Activated B cell treated with CpG ODN at 0.5 μM for 24 hours (primary cell): ENCODE measurements at places on chromosomes 13 and 19. TPM values are rescaled to one million over a fixed set of nuclear protein-coding genes. Genes with fewer than 3 reads are reported as not detected.

Gene LTBP4
- 57.2 and 75.1 TPM in 2 replicates for total RNA-seq

Gene TJP3
- 0.86 and 1.7 TPM in 2 replicates for total RNA-seq

Gene TLE6
- 0.42 and 0.93 TPM in 2 replicates for total RNA-seq

Gene ZNF880
- 28.0 and 29.5 TPM in 2 replicates for total RNA-seq

Gene SH2D3A
- total RNA-seq = 18.7 and 22.6 TPM in 2 replicates

Gene GPR12
- not detected in 2 replicates for total RNA-seq

Gene AKT1S1
- 21.3 and 28.7 TPM in 2 replicates for total RNA-seq

Gene CLEC17A
- total RNA-seq = 111 and 123 TPM in 2 replicates

Gene FCGBP
- 5.8 and 6.1 TPM in 2 replicates for total RNA-seq

Gene FXYD3
- total RNA-seq = not detected in 2 replicates

Gene ZNF714
- total RNA-seq = 11.1 and 12.5 TPM in 2 replicates

DNA sequence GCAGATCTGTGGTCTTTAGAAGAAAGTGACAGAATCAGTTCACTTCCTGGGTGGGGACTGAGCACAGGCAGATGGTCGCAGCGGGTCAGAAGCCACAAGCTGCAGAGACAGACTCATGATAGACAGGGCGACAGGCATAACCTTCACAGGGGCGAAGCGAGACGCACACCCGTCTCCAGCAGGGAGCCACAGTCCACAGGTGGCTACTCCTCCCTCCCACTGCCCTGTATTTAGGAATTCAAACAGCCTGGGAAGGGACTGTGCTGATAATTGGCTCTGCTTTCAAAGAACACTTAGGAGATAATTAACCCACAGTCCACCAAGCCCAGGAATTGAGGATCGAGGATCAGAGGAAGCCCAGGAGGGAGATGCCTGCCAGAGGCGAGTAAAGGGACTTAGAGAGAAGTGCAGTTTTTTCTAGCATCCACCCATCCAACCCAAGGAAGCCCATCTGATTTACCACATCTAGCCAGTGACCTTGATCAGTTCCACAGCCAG is 23.2 kb downstream of the RFX2 start:
- DNase-seq = no peak
- no peaks in the 10 kb centered on the region for H3K36me3 ChIP-seq
- no peaks in the 10 kb centered on the region for H3K27me3 ChIP-seq
- H3K4me1 ChIP-seq = peaks cover 32% of the 10 kb centered on the region
- H3K4me3 ChIP-seq = peak overlapping the region; percentile 73

- no peaks in the 10 kb centered on the region for H3K36me3 ChIP-seq
- H3K4me1 ChIP-seq = no peaks in the 10 kb centered on the region
- no peak overlapping the region for H3K4me3 ChIP-seq
- peaks cover 17% of the 10 kb centered on the region for H3K27me3 ChIP-seq
- no peak overlapping the region for H3K27ac ChIP-seq
- no peak for DNase-seq
These were observed 10.3 kb downstream of the IGSF23 start for GRCh38 chr19:44623626-44624025.

- H3K4me1 ChIP-seq = no peaks in the 10 kb centered on the region
- H3K27me3 ChIP-seq = peaks cover 14% of the 10 kb centered on the region
- H3K36me3 ChIP-seq = no peaks in the 10 kb centered on the region
- no peak overlapping the region for H3K27ac ChIP-seq
- no peak overlapping the region for H3K4me3 ChIP-seq
- no peak for DNase-seq
These were observed 219.9 kb downstream of the COG6 start for GRCh38 chr13:39875111-39875987.

DNA sequence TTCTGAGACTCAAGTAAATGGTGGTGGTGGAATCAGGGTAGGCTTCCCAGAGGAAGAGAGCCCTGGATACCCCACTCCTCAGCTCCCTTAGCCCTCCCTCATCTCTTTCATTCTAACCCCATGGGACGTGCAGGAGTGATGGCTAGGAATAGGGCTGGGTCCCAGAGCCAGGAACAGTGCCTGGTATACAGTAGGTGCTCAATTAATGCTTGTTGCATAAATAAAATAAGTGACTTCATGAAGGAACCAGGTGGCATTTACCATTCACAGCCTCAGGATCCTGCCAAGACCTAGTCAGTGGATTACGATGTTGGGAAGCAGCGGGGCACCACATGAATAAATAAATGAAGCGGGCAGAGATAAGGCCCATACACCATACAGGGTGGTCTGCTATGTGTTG is 3.9 kb downstream of the UNC13A start:
- no peak overlapping the region for H3K4me3 ChIP-seq
- peak overlapping the region; percentile 50 for H3K27ac ChIP-seq

DNA sequence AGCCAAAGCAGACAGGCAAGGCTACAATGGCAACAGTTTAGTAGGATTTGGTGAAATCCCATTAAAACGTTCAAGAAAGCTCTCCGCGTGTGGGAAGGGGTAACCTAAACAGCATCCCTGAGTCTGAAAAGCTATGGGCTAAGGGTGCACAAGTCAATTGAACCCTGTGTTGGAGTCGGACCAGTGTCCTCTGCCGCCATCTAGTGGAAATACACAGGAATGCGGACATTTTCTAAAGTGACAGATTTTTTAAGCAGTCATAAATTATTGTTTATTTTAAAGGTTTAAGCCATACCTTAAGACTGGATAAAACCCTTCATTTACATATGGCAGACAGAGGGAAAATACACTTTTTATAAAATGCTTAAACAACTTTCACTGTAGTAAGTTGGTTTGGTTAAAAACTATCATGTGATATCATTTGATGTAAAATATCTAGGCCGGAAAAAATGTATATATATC is 26.5 kb upstream of the LSM14A start:
- H3K36me3 ChIP-seq = no peaks in the 10 kb centered on the region
- no peak overlapping the region for H3K27ac ChIP-seq
- peaks cover 3% of the 10 kb centered on the region for H3K27me3 ChIP-seq

- no peak overlapping the region for H3K4me3 ChIP-seq
- no peak for DNase-seq
- no peaks in the 10 kb centered on the region for H3K27me3 ChIP-seq
- H3K27ac ChIP-seq = no peak overlapping the region
- no peaks in the 10 kb centered on the region for H3K36me3 ChIP-seq
These were observed 3.8 kb downstream of the DOCK9 start for GRCh38 chr13:98974053-98974452.

DNA sequence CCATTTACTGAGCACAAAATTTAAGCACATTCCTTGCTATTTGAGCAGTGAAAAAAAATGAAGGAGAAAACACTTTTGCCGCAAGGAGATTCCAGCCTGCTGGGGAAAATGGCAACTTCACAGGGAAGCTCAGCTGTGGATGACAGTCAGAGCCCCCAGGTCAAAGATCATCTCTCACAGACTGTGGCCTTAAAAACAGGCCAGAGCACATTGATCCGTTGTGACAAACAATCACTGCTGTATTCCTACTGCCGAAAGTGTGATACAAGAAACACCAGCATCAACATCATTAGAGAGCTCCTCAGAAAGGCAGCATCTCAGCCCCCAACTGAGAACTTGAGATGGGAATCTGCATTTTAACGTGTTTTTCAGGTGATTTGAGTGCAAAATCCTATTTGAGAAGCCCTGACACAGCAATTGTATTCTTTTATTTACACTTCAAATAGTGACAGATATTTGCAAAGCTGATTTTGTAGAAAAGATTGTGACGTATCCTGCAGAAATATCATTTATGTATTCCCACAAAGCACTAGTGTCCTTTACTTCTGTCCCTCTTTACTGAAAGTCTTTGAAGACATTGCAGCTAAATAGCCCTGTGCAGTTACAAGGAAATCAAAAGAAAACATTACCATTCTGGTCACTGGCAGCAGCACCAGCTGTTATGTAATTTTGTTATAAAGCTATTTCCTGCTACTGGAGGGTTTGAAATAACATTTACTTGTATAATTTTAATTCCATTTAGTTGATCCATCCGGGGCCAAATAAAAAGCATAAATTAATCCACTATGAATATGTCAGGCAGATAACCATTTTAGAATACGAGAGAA is 652.0 kb downstream of the LIG4 start:
- H3K4me3 ChIP-seq = no peak overlapping the region
- no peaks in the 10 kb centered on the region for H3K4me1 ChIP-seq
- no peaks in the 10 kb centered on the region for H3K36me3 ChIP-seq
- DNase-seq = no peak
- no peak overlapping the region for H3K27ac ChIP-seq

GRCh38 chr19:437041-437440 is 23.8 kb downstream of the SHC2 start:
- no peak for DNase-seq
- peaks cover 15% of the 10 kb centered on the region for H3K27me3 ChIP-seq
- H3K4me1 ChIP-seq = no peaks in the 10 kb centered on the region

- no peak overlapping the region for H3K4me3 ChIP-seq
- no peak for DNase-seq
- H3K27ac ChIP-seq = no peak overlapping the region
These were observed 13.7 kb upstream of the FARP1 start for GRCh38 chr13:98129059-98129746.

DNA sequence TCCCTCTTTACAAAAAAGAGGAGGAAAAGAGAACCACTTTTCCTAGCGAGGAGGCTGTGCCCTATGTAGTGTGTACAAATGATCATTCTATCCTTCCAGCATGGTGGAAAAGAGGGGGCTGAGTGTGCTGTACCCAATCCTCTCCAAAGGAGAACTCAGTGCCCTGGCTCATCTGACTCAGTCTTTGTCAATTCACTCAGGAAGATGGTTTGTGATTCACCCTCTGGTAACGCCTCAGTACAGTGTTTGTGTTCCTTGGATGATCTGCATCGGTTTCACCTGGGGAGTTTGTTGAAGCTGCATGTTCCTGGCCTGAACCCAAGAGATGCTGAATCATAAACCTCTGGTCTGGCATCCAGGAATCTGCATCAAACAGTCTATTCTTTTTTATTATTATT is 18.3 kb upstream of the ENOX1 start:
- H3K4me3 ChIP-seq = no peak overlapping the region
- H3K36me3 ChIP-seq = no peaks in the 10 kb centered on the region
- no peak overlapping the region for H3K27ac ChIP-seq
- H3K4me1 ChIP-seq = no peaks in the 10 kb centered on the region
- DNase-seq = no peak

DNA sequence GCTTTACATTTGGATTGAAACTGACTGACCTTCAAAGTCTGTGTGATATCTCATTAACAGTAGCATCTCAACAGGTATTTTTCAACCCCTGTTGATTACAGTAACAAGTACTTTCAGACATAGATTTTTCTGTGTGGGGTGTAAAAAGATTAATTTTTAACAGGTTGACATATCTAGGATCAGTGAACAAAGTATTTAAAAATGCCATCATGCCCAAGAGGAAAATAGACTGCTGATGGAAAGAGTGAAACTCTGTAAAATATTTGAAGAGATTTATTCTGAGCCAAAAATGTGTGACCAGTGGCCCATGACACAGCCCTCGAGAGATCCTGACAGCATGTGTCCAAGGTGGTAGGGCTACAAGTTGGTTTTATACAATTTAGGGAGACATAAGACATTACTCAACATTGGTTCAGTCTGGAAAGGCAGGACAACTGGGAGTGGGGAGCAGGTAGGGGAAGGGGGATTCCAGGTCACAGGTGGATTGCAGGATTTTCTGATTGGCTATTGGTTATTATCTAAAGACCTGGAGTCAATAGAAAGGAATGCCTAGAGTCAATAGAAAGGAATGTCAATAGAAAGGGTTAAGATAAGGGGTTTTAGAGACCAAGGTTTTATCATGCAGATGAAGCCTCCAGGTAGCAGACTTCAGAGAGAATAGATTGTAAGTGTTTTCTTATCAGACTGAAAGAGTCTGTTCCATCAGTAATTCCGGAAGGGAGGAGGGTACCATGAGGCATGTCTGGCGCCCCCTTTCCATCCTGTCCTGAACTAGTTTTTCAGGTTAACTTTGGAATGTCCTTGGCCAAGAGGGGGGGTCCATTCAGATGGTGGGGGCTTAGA is 29.1 kb downstream of the TNFRSF19 start:
- H3K36me3 ChIP-seq = no peaks in the 10 kb centered on the region
- H3K4me1 ChIP-seq = no peaks in the 10 kb centered on the region
- no peak overlapping the region for H3K4me3 ChIP-seq
- H3K27ac ChIP-seq = no peak overlapping the region
- DNase-seq = no peak

DNA sequence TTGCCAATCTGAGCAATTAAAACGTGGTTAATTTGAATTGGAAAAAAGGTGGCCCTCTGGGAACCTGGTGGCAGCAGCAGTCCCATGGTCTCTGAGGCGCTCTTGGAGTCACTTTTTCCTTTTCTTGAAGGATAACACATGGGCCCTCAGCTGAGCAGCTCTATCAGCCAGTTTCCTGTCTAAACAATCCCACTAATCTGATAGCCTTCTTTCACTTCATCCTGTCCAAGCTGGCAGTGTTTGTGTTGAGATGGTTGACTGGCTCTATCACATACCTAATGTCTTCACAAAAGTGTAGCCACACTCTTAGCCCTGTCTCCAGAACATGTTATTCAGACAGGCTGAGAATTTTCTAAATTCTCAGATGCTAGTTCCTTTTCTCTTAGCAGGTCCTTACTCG is 10.7 kb downstream of the MZT1 start:
- peaks cover 81% of the 10 kb centered on the region for H3K36me3 ChIP-seq
- no peaks in the 10 kb centered on the region for H3K27me3 ChIP-seq
- no peak overlapping the region for H3K4me3 ChIP-seq
- peaks cover 3% of the 10 kb centered on the region for H3K4me1 ChIP-seq
- no peak for DNase-seq

GRCh38 chr13:72953391-72953965 is 105.3 kb upstream of the KLF5 start:
- no peak overlapping the region for H3K27ac ChIP-seq
- H3K4me1 ChIP-seq = no peaks in the 10 kb centered on the region
- H3K4me3 ChIP-seq = no peak overlapping the region
- H3K36me3 ChIP-seq = peaks cover 49% of the 10 kb centered on the region

GRCh38 chr19:37007587-37008220 is 70.5 kb upstream of the ZNF420 start:
- peaks cover 6% of the 10 kb centered on the region for H3K36me3 ChIP-seq

- H3K27ac ChIP-seq = peak overlapping the region; percentile 88
- H3K4me1 ChIP-seq = peaks cover 35% of the 10 kb centered on the region
These were observed 418 bp upstream of the ZNF709 start for GRCh38 chr19:12485052-12485416.

DNA sequence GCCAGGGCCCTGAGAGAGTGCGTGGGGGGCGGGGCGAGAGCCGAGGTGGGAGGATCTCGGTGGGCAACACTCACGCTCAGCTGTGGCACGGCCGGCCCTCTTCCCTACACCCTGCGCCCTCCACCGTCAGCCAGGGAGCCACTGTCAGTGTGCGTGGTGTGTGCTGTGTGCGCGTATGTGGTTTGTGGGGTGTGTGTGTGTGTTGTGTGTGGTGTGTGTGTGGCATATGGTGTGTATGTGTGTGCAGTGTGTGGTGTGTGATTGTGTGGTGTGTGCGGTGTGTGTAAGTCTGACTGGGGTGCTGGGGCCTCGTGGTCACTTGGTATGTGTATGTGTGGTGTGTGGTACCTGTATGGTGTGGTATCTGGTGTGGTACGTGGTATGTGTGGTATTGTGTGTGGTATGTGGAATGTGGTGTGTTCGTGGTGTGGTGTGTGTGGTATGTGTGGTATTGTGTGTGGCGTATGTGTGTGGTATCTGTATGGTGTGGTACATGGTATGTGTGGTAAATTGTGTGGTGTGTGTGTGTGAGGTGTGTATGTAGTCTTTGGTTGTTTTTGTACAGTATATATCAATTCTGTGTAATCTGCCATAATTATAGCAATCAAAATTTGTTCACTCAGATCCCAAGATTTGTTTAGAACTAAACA is 5.1 kb downstream of the GRK1 start:
- H3K4me1 ChIP-seq = no peaks in the 10 kb centered on the region
- no peak overlapping the region for H3K27ac ChIP-seq
- H3K27me3 ChIP-seq = no peaks in the 10 kb centered on the region
- H3K4me3 ChIP-seq = no peak overlapping the region
